Aorta (tissue), 5 donors: ENCODE measurements at places on chromosomes 13 and 19. TPM values are rescaled to one million over a fixed set of nuclear protein-coding genes. Genes with fewer than 3 reads are reported as not detected.
A peak's percentile ranks its signal among the peaks of the same experiment; 100 is the strongest.

DNA sequence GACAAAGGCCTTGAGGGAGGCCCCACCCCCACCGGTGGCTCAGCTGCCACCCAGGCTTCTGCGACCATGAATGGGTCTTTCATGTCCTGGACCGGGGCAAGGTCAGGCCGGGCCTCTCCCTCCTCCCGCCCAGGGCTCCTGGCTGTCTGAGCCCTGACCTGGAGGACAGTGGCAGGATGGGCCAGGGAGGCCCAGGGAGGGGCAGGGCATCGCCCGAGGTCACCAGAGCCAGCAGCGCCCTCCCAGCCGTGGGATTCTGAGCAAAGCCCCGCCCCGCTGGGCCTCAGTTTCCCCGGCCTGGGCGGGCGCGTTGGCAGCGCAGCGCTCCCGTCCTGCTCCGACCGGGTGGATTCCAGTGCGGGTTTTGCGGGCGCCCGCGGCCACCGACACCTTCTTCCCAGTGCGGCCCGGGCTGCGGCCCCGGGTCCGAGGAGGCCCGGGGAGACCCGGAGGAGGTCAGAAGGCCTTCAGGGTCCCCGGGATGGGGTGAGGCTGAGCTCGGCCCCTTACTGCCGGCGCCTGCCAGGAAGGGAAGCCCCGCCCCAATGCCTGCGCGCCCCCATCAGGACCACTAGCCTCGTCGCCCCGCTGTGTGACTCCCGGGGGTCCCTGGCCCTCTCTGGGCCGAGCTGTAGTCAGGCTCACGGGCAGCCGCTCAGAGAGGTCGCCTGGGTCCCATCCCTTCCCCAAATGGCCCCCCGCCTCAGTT is 24.6 kb upstream of the SEMA6B start:
- no peak overlapping the region for H3K27ac ChIP-seq
- no peaks in the 10 kb centered on the region for H3K27me3 ChIP-seq
- DNase-seq, result no peak
- no peak overlapping the region for H3K4me3 ChIP-seq

- H3K4me3 ChIP-seq, result no peak overlapping the region
- no peak overlapping the region for H3K27ac ChIP-seq
- H3K4me1 ChIP-seq, result no peaks in the 10 kb centered on the region
- no peak for DNase-seq
- no peaks in the 10 kb centered on the region for H3K36me3 ChIP-seq
- no peaks in the 10 kb centered on the region for H3K27me3 ChIP-seq
Observed at GRCh38 chr19:1327125-1327524, 41.5 kb downstream of the EFNA2 start.

DNA sequence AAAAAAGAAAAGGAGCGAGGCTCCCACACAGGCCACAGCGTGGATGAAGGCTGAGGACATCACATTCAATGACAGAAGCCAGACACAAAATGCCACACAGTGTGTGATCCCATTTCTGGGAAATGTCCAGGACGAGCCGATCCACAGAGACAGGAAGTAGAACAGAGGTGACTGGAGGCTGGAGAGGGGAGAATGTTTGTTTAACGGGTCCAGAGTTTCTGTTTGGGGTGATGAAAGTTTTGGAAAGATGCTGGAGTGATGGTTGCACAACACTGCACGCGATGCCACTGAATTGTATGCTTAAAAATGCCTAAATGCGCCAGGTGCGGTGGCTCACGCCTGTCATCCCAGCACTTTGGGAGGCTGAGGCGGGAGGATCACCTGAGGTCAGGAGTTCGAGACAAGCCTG is 650 bp upstream of the FUT5 start:
- H3K4me3 ChIP-seq, result no peak overlapping the region
- H3K4me1 ChIP-seq, result no peaks in the 10 kb centered on the region
- DNase-seq, result no peak

- H3K36me3 ChIP-seq, result no peaks in the 10 kb centered on the region
- H3K27me3 ChIP-seq, result no peaks in the 10 kb centered on the region
- peak overlapping the region; percentile 55 for H3K27ac ChIP-seq
- no peaks in the 10 kb centered on the region for H3K4me1 ChIP-seq
Observed at GRCh38 chr19:2428321-2428690, 920 bp upstream of the TIMM13 start.

DNA sequence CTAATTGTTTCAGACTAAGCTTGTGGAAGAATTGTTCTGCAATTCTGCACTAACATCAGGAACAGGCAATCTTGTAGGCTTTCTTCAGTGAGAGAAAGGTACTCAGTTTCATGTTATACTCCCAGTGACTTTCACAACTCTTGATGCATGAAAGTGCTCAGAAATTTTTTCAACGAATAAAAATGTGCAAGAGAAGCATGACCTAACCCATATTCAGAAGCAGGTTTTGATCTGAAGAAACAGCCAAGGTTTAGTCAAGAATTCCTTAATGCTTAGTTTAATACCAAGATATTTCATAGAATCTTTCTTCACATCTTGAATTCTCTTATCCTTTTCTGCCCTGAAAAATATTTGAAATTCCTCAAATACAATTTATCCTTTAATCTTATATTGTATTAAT is 197.2 kb upstream of the CSNK1A1L start:
- no peaks in the 10 kb centered on the region for H3K4me1 ChIP-seq
- H3K36me3 ChIP-seq, result no peaks in the 10 kb centered on the region
- DNase-seq, result no peak
- no peak overlapping the region for H3K27ac ChIP-seq

- DNase-seq, result no peak
- H3K36me3 ChIP-seq, result no peaks in the 10 kb centered on the region
- H3K27me3 ChIP-seq, result no peaks in the 10 kb centered on the region
Observed at GRCh38 chr13:40453351-40454021, 213.0 kb downstream of the FOXO1 start.

- H3K27me3 ChIP-seq, result no peaks in the 10 kb centered on the region
- H3K4me1 ChIP-seq, result no peaks in the 10 kb centered on the region
- no peaks in the 10 kb centered on the region for H3K36me3 ChIP-seq
- DNase-seq, result peak; percentile 91
- H3K27ac ChIP-seq, result no peak overlapping the region
Observed at GRCh38 chr19:4911786-4912672, 2.7 kb downstream of the UHRF1 start.

The PABPC3 gene
- 0.15 TPM for total RNA-seq

The DUXA gene
- total RNA-seq, result 0.36 TPM
